Stimulated activated CD4-positive, alpha-beta T cell treated with anti-CD3 and anti-CD28 coated beads, Interleukin-1b, Interleukin-23, amount 100 ng/mL, for 4 hours (primary cell): ENCODE measurements at places on chromosomes 7 and 10.

DNA sequence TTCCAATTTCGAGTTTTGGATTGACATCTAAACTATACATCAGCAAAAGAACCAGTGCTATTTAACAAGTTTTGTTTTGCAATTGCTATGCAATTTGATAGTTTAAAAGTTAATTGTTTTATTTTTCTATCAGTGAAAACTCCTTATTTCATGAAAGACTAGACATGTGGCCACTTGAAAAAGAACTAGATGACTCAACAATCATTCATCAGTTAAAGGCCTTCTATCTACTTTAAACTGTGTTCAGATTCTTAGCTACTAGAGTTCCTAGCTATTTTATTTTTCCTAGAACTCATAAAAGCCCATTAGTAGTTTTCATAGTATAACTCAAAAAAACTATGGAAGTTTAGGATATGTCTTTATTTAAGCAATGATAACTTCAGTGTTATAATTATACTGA lies 104.6 kb upstream of the LSM8 start:
- no peak for DNase-seq

DNA sequence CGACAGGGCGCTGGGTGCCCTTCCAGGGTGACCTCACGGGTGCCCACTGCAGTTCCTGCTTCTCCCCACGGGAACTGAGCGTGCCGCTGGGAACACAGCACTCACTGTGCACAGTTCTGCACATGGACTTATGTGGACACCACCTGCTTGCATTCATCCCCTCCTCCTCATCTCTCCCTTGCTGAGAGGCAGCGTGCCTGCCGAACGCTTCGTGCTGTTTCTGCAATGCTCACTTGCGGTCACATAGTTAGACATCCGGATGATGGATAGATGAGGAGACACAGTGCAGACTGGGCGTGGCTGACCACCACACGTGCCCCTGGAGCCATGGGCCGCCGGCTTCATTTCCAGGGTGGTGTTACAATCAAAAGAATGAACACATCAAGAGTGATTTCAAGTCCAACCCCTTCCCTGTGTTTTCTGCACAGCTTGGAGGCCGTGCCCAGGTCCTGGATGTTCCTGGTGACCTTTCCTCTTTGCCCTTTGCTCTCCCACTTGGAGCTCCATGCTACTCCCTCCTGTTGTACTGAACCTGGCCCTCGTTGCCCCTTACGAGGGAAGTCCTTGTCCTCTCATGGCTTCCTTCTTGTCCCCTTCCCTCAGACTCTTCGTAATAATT lies 119.4 kb downstream of the VIPR2 start:
- DNase-seq, result no peak

GRCh38 chr10:8873310-8873709 lies 818.8 kb downstream of the GATA3 start:
- DNase-seq, result no peak

DNA sequence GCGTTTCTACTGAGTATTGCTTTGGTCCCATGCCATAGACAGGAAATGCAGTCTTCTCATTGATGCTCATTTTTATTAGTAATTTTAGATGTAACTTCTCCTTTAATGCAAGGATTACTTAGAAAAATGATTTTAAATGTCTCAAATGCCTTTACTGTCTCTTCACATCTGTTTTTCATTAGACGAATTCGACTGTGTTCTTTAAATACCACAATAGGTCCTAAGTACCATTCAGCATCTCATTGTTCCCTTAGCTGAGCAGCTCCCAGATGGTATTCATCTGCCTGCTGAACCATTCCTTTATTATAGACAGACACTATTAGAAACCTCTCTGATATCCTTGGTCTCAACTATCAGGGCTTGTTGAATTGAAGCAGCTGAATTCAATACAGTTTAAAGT lies 113.6 kb downstream of the LSMEM1 start:
- no peak for DNase-seq

DNA sequence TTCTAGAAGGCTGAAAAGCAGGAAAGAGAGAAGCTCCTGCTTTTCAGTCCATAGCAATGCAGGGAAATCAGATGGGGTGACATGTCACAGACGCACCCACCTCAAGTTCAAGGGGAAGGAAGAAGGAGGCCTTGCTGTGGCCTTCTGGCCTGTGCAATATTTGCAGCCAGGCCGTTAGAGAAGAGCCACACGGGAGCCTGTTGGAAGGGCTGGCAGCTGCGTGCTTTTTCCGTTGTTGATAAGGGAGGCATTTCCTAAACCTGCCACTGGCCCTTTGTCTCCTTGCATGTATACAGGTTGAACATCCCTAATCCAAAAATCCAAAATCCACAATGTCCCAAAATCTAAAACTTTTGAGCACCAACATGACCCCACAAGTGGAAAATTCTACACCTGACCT lies 492.5 kb upstream of the ZMIZ1 start:
- no peak for DNase-seq

- DNase-seq, result no peak
Observed at GRCh38 chr7:108211382-108212201, 81.4 kb upstream of the LAMB4 start.

DNA sequence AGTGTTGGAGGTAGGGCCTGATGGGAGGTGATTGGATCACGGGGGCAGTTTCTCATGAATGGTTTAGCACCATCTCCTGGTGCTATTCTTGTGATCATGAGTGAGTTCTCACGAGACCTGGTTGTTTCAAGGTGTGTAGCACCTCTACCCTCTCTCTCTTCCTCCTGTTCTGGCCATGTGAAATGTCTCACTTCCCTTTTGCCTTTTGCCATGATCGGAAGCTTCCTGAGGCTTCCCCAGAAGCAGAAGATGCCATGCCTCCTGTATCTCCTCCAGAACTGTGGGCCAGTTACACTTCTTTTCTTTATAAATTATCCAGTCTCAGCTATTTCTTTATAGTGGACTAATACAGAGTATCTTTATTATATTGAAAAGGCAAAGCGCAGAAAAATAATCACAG lies 90.1 kb downstream of the FAM171A1 start:
- no peak for DNase-seq

GRCh38 chr10:111865550-111865949 lies 318.0 kb downstream of the GPAM start:
- DNase-seq, result no peak

- no peak for DNase-seq
Observed at GRCh38 chr7:134774119-134774518, 5.3 kb upstream of the CALD1 start.

- DNase-seq, result peak; percentile 95
Observed at GRCh38 chr10:73246646-73247508, at the start of gene DNAJC9. TSS of gene DNAJC9 (minus strand) at chr10:73247255. CDS start at chr10:73247189, 66 bp downstream.

DNA sequence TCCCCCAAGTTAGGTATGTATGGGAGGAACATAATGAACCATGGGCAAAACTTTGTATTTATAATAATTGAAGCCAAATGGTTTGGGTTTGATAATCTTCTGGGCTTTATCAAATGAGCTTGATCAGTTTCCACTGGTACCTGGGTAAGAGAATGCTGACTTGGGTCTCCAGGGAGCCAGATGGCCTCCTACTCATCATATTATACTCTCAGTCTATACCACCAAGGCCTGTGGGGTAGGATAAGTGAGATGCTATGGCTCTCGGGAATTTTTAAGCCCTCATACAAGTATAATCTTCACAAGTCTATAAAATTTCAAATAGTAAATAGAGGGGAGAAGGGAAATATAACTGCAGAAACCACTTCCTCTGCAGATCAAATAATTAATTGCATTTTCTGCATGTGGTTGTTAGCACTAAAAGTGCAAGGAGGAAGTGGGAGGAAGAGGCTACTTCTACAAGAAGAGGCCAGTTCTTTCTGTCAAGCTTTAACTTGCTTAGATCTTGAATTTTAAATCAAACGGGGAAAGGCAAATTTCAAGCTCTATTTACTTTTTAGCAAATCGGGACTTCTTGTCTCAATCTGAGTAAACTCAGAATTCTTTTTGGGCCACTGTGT lies 349.0 kb downstream of the SORCS1 start:
- DNase-seq, result no peak

- DNase-seq, result no peak
Observed at GRCh38 chr10:127254276-127254675, 57.9 kb upstream of the INSYN2A start.

DNA sequence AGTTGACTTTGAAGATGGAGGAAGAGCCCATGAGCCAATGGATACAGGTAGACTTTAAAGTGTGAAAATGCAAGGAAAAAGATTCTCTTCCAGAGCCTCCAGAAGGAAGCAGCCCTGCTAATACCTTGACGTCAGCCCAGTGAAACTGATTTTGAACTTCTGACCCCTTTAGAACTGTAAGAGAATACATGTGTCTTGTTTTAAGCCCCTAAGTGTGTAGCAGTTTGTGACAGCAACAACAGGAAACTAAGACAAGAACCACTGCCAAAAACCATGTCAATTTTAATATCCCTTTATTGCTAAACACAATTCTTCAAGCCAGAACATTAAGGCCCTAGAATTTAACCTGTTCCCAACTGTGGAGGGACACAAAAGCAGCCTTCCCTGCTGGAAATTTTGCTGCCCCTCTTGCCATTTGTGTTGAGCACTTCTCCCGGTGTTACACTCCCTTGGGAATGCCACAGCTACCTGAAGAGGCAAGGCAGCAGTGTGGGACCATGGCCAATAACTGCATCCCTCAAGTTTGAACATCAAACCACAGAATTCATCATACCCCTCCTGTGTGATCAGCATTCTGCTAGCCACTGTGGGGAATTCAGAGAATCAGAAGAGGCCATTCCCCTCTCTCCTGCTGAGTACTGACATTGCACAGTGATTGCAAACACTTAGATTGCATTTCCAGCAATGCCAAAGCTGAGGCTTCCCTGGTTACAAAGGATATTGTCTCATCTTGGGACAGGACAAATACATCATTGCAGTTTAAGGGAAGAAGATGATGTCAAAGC lies 12.3 kb upstream of the CCDC172 start:
- DNase-seq, result no peak

DNA sequence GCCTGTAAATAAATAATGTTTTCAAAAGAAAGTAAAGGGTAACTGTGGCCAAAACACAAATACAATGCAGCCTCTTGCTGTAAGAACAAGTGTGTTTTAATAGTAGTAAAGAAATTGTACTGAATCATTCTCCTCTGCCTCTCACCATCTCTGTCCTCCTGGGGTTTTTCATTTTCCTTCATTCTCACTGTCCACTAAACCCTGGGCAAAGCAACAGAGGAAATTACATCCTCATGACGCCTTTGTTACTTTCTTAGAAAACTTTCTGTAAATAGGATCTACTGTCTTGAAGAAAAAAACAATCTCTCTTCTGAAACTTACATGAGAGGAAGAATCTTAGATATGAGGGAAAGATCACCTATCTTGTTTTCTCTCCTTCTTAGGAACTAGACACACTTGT lies 54.6 kb downstream of the ASB4 start:
- no peak for DNase-seq

- no peak for DNase-seq
Observed at GRCh38 chr10:104020020-104020419, 53.1 kb downstream of the SLK start.

DNA sequence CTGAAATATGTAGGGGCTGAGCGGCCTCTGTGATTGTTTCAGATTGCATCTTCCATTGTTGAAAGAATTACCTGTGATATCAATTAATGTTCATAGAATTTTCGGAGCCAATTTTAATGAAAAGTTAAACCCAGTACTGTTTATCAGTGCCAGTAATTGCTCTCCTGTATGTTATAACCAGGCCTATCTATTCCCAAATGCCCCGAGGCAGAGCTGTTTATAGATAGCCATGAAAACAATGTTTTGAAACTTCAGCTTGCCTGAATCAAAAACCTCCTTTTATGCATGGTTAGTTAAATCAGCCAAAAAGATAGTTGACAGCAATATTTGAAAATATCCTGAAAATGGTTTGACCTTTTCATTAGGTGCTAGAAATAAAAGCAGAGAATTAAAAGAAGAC lies 50.1 kb upstream of the HDAC9 start:
- no peak for DNase-seq

DNA sequence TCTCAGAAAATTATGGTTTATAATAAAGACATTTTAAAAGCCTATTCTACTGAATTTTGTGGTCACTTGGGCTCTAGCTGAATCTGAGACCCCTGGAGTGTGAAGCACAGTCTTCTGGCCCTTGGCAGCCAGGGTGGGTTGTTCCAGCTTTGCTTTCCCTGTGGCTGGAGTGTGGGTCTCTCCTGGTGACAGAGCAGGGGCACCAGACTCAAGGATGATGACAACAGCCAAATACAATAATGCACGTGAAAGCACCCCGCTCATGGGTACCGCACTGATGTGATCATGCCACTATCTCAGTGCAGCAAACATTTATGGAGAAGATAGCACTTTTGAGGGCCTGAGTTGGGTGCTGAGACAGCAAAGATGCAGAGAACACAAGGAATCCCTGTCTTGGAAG lies 134.8 kb upstream of the ADAM12 start:
- no peak for DNase-seq

- DNase-seq, result no peak
Observed at GRCh38 chr7:18553605-18554003, 58.1 kb downstream of the HDAC9 start.
